ENCODE measurements at places on chromosomes 2 and 18. TPM values are rescaled to one million over a fixed set of nuclear protein-coding genes. Genes with fewer than 3 reads are reported as not detected.

Gene DNAJC5G
- not detected for total RNA-seq

Gene C1QL2
- total RNA-seq: not detected

Gene RTTN
- total RNA-seq: 30.1 TPM

Gene SPHKAP
- total RNA-seq: not detected

Gene BIRC6
- total RNA-seq: 105 TPM

Gene COL4A4
- not detected for total RNA-seq

Gene AMER3
- total RNA-seq: not detected

- DNase-seq: no peak
- no peak overlapping the region for H3K4me3 ChIP-seq
- H3K4me1 ChIP-seq: peaks cover 9% of the 10 kb centered on the region
- H3K27ac ChIP-seq: no peak overlapping the region
- no peaks in the 10 kb centered on the region for H3K36me3 ChIP-seq
- H3K27me3 ChIP-seq: peaks cover 19% of the 10 kb centered on the region
Observed at GRCh38 chr18:62637403-62637802, 77.9 kb upstream of the PHLPP1 start.

DNA sequence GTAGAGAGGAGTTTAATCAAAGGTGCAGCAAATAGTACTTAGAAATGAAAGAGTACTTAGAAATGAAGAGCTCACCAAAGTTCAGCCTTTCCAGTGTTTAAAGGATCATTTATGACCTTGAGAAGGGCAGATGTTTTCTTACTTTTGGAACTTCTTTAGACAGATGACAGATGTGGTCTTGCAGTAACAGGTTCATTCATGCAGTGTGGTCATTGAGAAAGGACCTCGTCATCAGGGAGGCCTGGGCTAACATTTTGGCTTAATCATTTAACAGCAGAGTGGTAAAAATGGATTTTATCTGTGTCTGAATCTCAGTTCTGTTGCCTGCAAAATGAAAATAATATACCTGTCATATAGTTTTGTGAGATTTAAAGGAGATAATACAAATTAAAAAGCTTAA lies 75.1 kb upstream of the NT5C1B start:
- H3K4me1 ChIP-seq: no peaks in the 10 kb centered on the region
- H3K27me3 ChIP-seq: no peaks in the 10 kb centered on the region
- no peak for DNase-seq
- H3K36me3 ChIP-seq: no peaks in the 10 kb centered on the region
- no peak overlapping the region for H3K4me3 ChIP-seq

- H3K27me3 ChIP-seq: peaks cover 15% of the 10 kb centered on the region
- H3K4me1 ChIP-seq: peaks cover 4% of the 10 kb centered on the region
- no peak overlapping the region for H3K27ac ChIP-seq
- no peak for DNase-seq
Observed at GRCh38 chr2:127179766-127180165, 40.3 kb downstream of the CYP27C1 start.

DNA sequence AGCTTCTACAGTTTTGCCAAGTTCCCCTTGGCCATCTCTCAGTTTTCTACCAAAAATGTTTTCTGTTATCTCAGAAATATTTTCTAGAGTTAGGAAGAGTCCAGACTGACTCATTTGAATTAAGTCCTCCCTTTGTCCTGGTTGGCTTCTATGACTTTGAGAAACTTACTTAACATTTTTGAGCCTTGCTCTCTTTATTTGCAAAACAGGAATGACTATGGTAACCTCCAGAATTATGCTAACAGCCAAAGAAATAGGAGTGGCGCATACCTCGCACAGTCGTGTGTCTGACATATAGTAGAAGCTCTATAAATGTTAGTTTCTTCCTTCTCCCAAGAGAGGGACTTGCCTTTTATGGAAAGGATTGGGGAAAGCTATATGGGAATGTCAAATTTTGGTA lies 841.1 kb downstream of the TSN start:
- H3K27ac ChIP-seq: no peak overlapping the region
- H3K36me3 ChIP-seq: no peaks in the 10 kb centered on the region
- H3K4me3 ChIP-seq: no peak overlapping the region
- no peaks in the 10 kb centered on the region for H3K27me3 ChIP-seq

DNA sequence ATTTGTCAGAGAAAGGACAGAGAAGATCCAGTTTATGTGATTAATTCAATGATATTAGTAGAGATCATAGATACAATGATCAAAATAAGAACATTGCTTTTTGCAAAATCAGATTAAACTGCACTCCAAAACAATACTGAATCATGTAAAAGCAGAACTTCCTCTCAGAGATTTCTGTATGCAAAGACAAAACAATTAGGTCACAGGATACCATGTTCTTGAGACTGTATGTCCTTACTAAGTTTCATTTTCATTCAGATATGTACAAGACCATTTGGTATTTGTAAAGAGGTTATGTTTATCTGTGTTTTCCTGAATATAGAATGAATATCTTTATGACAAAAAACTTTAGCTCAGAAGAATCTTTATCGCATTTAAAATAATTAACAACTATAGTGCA lies 161.8 kb downstream of the DLGAP1 start:
- no peak for DNase-seq
- no peaks in the 10 kb centered on the region for H3K4me1 ChIP-seq
- no peak overlapping the region for H3K4me3 ChIP-seq
- no peak overlapping the region for H3K27ac ChIP-seq

- no peak for DNase-seq
- H3K27me3 ChIP-seq: no peaks in the 10 kb centered on the region
- no peaks in the 10 kb centered on the region for H3K36me3 ChIP-seq
- no peak overlapping the region for H3K4me3 ChIP-seq
- no peak overlapping the region for H3K27ac ChIP-seq
- no peaks in the 10 kb centered on the region for H3K4me1 ChIP-seq
Observed at GRCh38 chr2:188512456-188512855, 220.8 kb downstream of the GULP1 start.

GRCh38 chr2:50720697-50721315 lies 311.1 kb downstream of the NRXN1 start:
- no peak overlapping the region for H3K27ac ChIP-seq
- H3K4me3 ChIP-seq: no peak overlapping the region
- no peak for DNase-seq
- H3K27me3 ChIP-seq: no peaks in the 10 kb centered on the region
